ENCODE measurements at places on chromosomes 11 and 22.

DNA sequence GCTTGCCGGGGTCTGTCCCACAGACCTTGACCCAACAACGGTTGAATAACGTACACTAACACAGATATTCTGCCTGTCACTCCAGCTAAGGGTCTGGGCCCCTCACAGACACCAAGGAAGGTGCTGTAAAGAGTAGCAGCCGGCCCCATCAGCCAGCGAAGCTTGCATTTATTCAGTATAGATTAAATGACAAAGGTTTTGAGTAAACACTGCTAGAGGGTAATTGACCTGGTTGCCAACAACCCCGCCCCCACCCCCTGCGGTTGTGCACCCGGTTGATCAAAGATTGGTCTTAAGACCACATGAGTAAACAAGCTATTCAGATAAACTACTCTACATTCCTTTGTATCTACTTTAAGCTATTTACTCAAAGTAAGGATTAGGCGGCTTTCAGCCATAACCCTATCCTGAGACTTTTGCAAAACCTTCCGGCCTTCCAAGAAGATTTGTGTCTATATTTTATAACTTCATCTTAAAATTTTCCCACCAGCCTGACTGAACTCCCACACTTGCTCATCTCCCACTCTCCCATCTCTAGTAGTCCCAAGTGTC, 4.8 kb upstream of the CKAP5 start:
- no peak for DNase-seq

DNA sequence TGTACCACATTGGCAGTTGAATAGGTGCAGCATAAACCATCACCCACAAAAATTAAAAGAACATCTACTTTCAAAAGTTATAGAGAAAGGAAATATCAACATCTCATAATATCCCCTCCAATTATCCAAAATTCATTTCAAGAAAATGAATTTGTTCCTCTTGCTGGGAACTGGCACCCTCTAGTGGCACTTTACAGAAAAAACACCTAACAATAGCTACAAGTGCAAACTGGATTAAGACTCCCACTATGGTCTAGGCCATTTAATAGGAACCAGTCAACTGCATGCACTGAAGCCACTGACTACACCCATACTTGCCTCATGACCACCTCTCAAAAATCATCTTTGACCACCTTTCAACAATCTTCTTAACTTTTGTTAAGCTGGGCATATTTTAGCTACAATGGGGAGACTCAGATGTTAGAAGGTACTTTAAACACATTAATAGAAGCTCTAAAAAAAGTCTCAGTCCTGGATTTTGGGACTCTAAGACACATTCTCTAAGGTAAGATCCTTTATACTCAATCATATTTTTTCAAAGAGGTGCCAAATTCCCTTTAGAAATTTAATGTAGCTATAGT, 17.3 kb downstream of the TRAF6 start:
- peak; percentile 30 for DNase-seq

DNA sequence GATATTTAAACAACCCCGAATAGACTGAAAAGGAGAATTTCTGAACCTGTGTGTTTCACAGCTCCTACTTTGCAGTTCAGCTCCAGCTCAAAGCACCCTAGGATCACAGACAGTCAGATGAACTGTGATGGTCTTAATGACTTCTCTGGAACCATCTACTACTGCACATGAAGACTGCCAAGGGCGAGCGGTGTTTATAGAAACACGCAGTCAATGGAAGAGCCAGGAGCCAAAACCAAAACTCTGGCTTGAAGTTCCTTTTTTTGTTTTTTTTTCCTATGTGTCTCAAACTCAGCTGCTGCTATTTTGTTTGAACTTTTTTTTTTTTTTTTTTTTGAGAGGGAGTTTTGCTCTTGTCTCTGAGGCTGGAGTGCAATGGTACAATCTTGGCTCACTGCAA, 382.6 kb upstream of the SYN3 start:
- DNase-seq: no peak

DNA sequence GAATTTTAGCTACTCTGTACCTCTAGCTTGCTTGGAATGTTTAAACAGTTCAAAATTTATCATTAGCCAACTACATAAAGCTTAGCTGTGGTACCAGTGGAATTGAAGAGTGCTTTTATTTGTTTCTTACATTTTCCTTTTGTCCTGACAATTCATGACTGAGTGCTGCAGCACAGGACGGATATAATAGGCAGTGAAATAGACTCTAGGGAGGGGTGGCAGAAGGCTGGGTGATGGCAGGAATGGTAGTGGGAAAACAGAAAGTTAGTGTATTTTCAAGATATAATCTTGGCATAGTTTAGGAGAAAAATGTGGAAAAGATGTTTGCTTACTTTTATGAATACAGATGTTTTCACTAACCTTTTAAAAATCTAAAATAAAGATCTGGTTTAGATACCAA, 31.1 kb upstream of the ARHGAP32 start:
- no peak for DNase-seq

DNA sequence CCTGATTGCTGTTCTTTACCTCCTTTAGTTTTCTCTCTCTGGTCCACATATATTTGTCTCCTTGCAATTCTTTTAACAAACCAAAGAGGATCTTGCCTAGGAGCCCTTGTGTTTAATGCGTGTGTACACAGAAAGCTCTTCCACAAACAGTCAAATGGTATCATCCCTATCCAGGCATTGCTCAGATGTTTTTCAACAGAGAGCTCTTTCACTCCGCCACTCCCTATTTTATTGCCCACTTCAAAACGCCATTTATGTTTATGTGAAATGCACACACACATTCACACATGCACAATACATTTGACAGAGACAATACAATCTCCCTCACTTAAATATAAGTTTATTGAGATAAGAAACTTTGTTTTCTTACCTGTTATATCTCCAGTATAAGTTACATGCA, 4.7 kb downstream of the OR5AP2 start:
- no peak for DNase-seq

DNA sequence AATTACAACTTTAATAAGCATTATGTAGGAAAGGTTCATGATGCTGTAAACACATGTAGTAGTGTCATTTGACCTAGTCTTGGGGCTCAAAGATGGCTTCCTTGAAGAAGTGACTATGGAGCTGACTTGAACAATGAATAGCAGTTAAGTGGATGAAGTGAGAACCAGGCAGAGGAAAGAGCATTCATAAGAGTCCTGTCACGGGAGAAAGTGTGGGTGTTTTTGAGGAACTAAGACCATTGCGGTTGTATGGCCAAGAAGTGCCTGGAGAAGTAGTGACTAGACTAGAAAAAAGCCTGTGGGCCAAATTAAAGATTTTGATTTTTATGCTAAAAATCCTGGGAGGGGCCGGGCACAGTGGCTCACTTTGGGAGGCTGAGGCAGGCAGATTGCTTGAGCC, 7.2 kb upstream of the IL18BP start:
- peak; percentile 28 for DNase-seq

- no peak for DNase-seq
Observed at GRCh38 chr11:39462506-39462905, 1996.9 kb downstream of the LRRC4C start.

DNA sequence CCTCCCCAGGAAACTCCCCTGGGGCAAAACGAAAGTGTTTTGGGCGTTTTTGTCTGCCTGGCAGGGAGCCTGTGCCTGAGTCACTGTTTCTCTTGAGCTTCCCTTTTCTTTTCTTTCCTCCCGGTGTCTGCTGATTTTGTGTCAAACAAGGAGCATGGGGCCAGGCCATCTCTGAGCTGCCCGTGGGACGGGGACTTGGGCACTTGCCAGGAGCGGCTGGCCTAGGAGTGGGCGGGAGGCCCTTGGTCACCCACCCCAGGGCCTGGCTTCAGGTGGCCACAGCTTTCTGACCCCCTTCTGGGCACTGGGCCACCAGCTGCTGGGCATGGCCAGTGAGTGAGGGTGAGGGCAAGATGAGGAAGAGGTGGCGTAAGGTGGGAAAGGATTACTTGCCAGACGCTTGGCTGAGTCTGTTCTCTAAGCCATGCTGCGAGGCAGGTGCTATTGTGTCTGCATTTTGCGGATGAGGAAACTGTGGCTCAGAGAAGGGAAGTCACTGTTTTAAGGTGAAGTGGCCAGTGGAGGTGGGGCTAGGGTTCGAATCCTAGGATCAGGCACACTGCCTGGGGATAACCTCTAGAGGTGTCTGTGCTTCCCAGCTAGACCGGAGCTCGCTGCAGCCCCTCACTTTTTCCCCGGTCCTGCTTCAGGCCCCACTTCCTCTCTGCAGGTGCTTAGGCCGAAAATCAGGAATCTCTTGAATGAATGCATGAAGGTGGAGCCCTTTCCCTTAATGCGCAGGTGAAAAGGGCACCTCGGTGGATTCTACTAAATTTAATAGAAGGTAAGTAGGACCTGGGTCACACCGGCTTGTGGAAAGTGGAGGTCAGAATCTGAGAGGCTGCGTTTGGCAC, 7.8 kb upstream of the NFAM1 start:
- no peak for DNase-seq

GRCh38 chr22:36239401-36240171, at the start of gene APOL2:
Gene APOL2, minus strand, starts transcription at chr22:36239527. Its CDS starts 6,365 bp downstream, at chr22:36233162.
- peak; percentile 90 for DNase-seq

- no peak for DNase-seq
Observed at GRCh38 chr11:132022733-132023478, 652.5 kb downstream of the NTM start.

- no peak for DNase-seq
Observed at GRCh38 chr11:48169717-48170116, 46.9 kb upstream of the OR4B1 start.

GRCh38 chr11:109247071-109247470, 174.9 kb upstream of the C11orf87 start:
- DNase-seq: no peak

- no peak for DNase-seq
Observed at GRCh38 chr22:38733724-38734381, 21.9 kb downstream of the SUN2 start.

DNA sequence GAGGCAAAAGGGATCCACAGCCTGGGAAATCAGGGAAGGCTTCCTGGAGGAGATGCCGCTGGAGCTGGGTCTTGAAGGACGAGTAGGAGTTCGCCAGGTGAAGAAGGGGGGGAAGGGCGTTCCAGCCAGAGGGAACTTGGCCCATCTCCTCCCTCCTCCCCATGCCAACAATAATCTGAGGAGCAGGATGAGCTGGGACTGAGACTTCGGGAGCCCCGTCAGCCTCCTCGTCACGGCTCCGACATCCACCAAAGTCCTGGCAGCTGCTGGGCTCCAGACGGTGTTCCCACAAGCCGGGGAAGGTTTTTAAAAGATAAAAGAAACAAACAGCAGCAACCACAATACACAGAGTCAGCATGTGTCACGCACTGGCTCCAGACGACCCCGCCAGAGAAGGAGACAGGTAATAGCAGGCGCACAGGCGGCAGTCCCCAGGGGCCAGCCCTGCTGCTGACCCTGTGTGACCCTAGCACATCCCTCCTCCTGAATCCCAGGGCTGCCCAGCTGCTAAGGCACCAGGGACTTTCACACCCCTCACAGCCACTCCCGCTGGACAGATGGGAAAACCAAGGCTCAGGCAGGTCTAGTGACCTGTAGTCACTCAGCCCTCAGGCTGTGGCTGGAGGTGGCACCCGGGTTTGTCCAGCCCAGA, 37.3 kb downstream of the NUP50 start:
- DNase-seq: no peak

- DNase-seq: no peak
Observed at GRCh38 chr11:34349882-34350281, 7.9 kb downstream of the ABTB2 start.

- DNase-seq: no peak
Observed at GRCh38 chr11:116641561-116642045, 131.2 kb downstream of the BUD13 start.

GRCh38 chr11:64885367-64886286, 7.2 kb upstream of the EHD1 start:
- peak; percentile 58 for DNase-seq

DNA sequence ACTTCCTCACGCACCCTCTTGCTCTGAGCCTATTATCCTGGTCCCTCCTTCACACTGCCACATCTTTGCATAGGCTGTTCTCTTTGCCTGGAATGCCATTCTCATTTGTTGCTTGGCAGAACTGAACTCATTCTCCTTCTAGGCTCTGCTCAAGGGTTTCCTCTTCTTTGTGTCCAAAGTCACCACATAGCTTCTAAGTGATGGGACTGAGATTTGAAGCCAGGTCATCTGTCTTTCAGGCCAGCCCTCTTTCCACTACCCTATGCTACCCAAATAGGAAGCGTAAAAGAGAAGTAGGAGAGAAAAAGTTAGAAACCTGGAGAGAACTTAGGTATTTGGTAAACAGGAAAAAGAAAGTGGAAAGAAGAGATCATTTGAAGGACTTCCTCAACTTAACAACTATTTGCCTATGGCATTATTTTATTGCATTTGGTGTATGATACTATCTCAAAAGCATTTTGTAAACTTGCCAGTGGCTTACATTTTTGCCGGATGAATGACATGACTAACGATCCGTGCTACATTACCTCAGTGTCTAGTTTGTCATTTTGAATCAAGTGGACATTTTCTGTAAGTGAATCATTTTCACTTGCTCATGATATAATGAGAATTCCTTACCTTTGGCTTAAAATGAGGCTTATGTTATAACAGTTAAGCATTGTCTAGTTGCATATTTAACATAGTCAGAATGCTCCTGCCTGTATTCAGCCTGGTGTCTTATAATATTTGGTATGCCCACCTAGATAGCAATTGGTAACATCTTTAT, 18.5 kb downstream of the NF2 start:
- DNase-seq: no peak

- no peak for DNase-seq
Observed at GRCh38 chr22:22044153-22044552, 61.6 kb upstream of the TOP3B start.

DNA sequence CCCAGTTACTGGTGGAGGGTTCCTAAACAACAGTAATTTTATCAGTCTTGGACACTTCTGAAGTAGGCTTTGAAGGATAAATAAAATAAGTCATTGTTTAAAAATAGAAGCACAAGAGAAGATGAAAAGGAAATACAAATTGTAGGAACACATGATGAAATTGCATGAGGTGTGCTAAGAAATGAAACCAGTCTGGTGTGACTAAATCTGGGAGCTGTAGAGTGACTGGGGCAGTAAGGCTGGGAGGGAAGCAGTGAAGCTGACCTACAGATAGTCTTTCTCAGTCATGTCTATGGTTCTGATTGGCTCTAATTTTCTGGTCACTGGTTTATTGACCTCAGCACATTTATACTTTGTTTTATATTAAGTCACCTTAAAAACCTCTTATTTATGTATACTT, 139.1 kb downstream of the SLC17A6 start:
- DNase-seq: no peak

DNA sequence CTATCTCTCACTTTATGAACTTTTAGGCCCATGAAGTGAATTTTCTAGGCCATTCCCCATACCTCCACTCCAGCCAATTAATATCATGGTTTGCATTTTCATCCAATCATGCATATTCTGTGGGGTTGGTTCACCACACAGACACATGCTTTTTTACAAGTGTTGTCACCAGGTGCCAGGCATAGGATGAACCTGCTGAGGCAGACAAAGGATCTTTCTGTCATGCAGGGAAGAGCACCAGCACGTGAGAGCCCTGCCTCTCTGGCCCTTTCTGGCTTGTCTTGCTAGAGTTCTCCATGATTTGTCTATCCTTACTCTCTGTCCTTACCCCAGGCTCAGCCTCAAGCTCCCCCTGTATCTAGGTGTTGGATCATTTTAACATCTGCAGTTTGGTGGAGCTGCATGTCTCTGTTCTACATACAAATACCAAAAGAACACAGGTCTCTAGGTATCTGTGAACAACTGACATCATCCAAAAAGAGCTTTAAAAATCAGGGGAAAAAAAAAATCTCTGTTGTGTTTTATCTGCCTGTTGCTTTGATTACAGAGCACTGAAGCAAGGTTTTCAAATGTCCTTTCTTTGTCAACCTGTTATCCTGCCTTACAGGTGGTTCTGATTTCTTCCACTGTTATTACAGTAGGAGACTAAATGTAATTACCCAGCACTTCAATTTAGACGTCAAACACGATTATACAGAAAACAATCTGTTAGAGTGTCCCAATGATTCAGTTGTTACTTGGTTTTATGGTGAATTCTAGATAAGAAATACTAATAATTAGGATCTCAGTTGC, 58.4 kb upstream of the GRAMD1B start:
- no peak for DNase-seq

GRCh38 chr11:96147906-96148486, 195.0 kb downstream of the MAML2 start:
- DNase-seq: no peak
